ENCODE measurements at places on chromosomes 12 and 14.

DNA sequence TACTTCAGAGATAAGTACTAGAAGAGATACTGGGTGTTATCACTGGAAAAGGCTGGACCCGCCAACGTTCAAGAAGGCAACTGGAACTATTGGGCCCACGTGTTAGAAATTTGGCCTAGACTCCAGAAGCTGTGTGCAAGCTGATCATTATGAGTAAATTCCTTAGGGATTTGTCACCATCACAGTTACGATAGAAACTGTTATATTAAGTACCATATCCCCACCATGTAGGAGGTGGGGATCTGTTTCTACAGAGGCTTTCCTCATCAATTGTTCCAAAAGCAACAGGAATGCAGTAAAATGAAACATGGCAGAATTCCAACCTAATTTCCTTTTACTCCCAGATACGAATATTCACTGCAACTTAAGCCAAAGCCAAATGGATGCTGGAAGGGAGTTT lies 170.7 kb downstream of the NOVA1 start:
- no peak for DNase-seq

- no peak for DNase-seq
These were observed 10.7 kb upstream of the TBC1D15 start for GRCh38 chr12:71828813-71829212.

DNA sequence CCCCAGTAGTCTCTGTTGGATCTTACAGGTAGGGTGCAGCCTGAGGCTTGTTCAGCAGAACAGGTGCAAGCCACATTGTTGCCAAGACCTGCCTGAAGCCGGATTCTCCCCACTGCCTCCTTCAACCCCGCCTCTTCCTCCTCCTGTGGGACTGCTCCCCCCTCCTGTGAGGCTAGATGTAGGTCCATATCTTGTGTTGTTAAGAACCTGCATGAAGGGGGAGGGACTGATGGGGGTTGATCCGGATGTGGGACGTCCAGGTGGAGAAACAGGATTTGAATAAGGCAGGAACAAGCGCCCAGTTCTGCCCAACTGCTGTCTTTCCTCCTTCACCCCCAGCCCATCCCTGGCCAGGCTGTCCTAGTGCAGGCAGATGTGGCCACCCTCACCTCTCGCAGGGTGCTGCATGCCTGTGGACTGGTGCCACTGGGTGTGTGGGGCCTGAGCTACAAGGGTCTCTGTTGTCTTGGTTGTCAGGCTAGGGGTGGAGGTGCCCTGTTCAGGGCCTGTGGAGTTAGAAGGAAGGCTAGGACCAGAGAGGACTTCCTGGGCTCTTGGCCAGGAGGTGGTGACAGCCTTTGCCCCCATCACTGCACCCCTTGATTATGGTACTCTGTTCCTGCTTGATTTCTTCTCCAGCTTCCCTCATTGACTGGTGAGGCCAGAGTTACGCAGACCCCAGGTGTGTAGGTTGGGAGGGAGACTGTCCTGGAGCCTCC lies 1.4 kb downstream of the NR4A1 start:
- no peak for DNase-seq

DNA sequence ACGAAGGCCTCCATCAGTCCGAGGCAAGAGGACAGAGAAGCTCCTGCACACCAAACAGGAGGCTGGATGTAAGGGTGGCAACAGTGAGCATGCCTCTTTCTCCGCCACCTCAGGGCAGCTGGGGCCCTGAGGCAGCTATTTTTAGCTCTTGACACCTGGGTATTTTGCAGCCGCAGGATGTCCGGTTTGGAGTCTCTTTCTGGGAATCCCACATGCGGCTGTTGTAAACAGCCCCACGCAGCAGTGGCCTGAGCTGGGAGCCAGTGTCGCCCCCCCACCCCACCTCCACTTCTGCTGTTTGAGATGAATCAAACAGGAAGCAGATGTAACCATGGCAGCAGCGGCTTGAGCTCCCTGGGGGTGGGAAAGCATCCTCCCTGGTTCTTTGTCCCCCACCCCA lies 11.7 kb downstream of the HDAC7 start:
- peak; percentile 29 for DNase-seq

GRCh38 chr12:94329366-94329765 lies 130.3 kb downstream of the CEP83 start:
- no peak for DNase-seq

DNA sequence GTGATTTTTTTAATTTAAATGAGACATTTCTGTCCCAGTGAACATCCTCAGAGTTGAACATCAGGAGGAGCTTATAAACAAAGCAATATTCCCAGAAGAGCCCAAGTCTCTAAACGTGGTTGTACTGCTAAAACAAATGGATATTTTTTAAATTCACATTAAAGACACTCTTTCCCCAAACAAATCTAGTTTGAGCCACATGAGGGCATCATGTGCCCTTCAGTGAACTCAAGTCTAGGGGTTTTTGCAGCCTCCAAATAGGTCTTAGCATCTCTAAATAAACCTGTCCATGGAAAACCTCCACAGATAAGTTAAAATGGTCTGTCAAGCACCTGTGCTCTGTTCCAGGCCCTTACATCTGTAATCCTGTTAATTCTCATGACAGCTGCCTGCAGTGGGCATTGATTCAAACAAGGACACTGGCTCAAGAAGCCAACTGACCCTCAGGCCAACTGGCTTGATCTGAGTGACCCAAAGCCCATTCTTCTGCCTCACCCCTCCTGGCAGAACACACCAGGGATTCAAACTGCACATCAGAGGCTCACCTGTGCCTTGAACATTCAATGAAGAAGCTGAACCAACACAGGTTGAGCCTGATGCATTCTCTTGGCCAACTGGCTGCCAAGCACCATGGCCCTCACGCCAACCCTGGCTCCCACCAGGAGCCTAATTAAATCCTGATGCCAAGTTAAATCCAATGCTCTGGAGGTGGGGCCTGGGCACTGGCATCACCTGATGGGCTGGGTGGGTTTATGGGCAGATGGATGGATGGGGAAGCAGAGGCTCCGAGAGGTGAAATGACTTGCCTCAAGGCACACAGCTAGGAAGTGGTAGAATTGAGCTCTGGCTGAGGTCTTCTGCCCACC lies 8.6 kb downstream of the ISCU start:
- peak; percentile 35 for DNase-seq

GRCh38 chr12:31525496-31526157 lies 65.3 kb downstream of the DENND5B start:
- peak; percentile 27 for DNase-seq

DNA sequence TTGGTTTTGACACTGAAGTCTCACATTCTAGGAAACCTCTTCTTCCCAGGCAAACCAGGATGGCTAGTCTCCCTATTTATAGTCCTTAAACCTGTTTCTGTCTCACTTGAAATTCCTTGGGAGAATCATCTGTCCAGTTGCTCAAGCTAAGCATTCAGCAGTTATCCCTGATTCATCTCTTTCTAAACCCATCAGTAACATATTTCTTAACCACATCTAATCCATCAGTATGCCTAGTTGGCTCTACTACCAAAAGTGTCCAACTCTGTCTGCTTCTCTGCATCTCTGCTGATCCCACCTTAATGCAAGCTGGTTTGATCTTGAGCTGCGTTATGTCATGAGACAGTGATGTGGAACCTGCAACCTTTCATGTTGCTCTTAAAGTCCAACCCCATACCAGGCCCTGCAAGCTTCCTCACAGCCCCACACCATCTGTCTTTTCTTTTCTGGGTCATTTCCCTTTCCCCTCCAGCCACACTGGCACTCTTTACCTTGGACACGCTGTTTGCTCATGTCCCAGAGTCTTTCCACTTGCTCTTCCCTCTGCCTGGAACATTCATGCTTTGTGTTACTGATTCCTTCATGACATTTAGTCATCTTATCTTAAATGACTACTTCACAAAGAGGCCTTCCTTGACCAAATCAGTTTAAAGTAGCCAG lies 380.8 kb upstream of the RGS6 start:
- no peak for DNase-seq

DNA sequence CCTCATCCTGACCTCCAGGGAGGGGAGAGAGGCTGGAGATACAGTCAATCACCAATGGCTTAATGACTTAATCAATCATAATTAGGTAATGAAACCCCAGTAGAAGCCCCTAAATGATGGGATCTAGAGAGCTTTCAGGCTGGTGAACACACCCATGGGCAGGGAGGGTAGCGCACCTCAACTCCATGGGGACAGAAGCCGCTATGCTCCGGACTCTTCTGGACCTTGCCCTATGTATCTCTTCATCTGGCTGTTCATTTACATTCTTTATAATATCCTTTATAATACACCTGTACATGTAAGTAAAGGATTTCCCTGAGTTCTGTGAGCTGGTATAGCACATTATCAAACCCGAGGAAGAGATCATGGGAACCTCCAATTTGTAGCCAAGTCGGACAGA lies 205.9 kb downstream of the STXBP6 start:
- DNase-seq: no peak

Data from suppressor macrophage treated with lipopolysaccharide for 4 hours (primary cell).